ENCODE measurements at places on chromosomes 3 and 15. TPM values are rescaled to one million over a fixed set of nuclear protein-coding genes. Genes with fewer than 3 reads are reported as not detected.

WNT7A gene
- total RNA-seq: not detected

DNA sequence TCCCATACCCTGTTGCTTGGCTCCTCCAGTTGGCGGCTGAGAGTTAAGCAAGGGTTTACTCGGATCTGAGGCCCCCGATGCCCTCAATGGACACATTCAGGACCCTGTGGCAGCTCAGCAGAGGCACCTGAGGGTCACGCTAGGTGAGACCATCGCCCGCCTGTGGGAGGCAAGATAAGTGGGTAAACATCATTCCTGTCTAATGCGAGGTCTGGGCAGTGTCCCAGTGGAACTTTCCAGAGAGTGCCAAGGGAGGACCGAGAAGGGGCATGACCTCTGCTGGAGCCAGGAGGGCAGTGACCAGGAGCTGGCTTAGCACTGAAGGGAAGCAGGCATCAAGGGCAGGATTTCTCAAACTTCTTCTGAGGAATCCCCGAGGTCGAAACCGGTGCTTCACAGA lies 65.4 kb upstream of the SEC61A1 start:
- DNase-seq: no peak

GRCh38 chr3:32630266-32630665 lies 54.7 kb upstream of the CNOT10 start:
- no peak for DNase-seq

DNA sequence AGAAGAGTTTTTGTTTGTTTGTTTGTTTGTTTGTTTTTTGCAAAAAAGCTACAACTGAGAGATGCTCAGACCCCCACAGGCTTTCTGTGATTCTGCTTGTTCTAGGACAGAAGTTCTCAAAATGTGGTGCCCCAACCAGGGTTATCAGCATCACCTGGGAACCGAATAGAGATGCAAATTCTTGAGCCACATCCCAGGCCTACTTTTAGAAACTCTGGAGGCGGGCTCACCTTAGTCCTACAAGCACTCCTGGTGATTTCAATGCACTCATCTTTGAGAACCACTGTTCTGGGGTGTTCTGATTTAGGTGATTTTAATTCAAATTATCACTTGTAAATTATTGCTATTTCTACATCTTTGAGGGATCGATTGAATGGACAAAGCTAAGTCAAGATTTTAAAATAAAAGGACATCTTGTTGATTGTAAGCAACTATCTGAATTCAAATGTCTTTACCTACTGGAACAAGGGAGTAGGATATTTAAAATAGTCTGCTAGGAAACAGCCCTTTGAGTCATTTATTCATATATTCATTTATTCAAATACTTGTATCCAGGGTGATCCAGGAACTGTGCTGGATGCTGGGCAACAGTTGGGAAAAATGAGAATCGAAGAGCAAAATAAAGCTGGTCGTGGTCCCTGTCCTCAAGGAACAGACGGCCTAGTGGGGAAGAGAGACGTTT lies 44.7 kb upstream of the CADPS start:
- DNase-seq: no peak

DNA sequence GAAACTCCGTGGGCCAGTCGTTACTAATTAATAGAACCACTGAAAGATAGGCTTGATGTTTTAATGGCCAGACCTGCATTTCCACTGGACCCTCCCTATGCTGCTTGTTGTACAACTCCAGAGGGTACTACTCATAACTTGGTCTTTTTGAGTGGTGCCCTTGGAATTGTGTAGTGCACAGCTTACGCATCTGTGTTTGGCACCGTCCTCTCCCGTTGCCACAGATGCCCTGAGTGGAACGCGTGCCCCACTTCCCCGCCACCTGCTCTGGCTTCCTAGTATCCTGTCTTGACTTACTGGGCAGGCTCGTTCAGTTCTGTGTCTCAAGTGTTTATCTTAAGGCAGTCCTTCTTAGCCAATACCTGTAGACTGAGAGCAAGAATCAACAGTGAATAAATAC lies 78.7 kb downstream of the USP13 start:
- DNase-seq: no peak

PLSCR1 gene
- total RNA-seq: 48.5 TPM

GRCh38 chr3:40766396-40766795 lies 241.6 kb downstream of the ZNF621 start:
- no peak for DNase-seq

- DNase-seq: no peak
Measured at GRCh38 chr3:116342499-116342898, 102.8 kb downstream of the LSAMP start.

DNAH12 gene
- total RNA-seq: not detected

CPN2 gene
- not detected for total RNA-seq

TGM4 gene
- not detected for total RNA-seq

GRCh38 chr15:48632651-48633050 lies 12.9 kb downstream of the FBN1 start:
- no peak for DNase-seq

DNA sequence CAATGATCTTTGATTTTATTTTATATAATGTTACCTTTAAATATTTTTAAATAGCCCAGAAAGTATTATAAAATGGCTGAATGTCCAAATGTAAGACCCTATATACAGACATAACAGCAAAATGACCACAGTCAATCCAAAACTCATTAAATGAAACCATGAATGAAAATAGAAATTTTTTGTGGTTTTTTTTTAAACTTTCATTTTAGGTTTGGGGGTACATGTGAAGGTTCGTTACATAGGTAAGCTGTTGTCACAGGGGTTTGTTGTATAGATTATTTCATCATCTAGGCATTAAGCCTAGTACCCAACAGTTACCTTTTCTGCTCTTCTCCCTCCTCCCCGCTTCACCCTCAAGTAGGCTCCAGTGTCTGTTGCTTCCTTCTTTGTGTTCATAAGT lies 108.8 kb downstream of the FAIM start:
- no peak for DNase-seq

GRCh38 chr15:70586241-70586640 lies 177.1 kb downstream of the UACA start:
- DNase-seq: no peak

MAGEL2 gene
- total RNA-seq: 4.5 TPM

DNA sequence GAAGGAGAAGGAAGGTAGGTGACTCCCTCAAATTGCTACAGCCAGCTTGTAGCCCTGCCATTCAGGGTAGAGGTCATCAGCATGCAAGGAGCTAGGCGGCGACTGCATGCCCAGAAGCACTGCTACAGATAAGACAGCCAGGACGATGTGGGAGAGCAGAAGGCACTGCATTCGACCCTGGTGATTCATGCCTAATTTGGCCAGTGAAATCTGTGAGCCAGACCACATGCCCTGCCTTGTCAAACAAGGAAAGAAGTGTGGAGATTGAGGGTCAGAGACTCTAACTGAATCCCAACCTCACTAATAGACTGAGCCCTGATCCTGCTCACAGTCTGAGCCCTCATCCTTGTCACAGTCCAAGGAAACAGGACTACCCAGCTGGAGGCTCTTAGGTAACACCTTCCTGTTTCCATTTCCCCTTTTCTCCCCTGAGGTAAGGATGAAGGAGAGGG lies 86.6 kb downstream of the LINGO1 start:
- no peak for DNase-seq

GOLGA6L9 gene
- total RNA-seq: 5.4 TPM

DNA sequence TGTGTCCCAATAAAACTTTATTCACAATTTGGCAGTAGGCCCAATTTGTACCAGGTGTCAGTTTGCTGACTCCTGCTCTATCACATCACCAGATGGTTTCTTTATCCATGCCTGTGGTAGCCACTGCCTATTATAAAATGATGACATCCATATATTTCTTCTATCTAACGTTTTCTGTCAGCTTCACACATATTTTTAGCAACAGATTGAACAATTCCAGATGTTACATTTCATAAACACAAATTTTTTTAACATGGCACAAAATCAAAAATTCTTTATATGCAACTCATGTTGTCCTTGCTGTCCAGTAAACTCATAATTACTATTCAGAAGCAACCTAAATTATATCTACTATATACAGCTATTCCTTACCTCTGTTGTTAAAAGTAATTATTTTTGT lies 1371.6 kb downstream of the NSUN3 start:
- no peak for DNase-seq

DNA sequence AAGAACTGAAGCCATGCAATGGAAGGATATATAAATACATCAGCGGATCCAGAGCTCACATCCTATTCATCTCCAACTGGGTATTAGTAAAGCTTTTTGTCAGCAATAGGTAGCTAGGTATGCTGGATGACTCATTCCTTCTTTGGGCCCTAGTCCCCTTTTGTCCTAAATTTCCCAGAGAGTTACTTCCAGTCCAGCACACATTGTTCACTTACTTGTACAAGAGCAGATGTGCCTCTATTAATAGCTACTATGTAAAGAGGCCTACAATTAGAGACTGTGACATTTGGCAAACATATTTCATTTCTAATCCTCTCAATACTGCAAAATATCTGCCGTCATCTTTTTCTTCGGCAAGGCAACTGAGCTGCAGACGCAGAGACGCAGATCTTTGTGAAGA lies 1.7 kb upstream of the SLC4A7 start:
- DNase-seq: no peak

PRSS50 gene
- total RNA-seq: 0.47 TPM

- peak; percentile 48 for DNase-seq
Measured at GRCh38 chr3:70392227-70392626, 79.8 kb upstream of the MDFIC2 start.

ZNF106 gene
- 64.5 TPM for total RNA-seq

- DNase-seq: no peak
Measured at GRCh38 chr3:169110633-169111032, 552.9 kb downstream of the MECOM start.

ANAPC13 gene
- total RNA-seq: 31.0 TPM

KCNMB3 gene
- total RNA-seq: 2.0 TPM

MYZAP gene
- 0.94 TPM for total RNA-seq

ANKDD1A gene
- 5.7 TPM for total RNA-seq

DNA sequence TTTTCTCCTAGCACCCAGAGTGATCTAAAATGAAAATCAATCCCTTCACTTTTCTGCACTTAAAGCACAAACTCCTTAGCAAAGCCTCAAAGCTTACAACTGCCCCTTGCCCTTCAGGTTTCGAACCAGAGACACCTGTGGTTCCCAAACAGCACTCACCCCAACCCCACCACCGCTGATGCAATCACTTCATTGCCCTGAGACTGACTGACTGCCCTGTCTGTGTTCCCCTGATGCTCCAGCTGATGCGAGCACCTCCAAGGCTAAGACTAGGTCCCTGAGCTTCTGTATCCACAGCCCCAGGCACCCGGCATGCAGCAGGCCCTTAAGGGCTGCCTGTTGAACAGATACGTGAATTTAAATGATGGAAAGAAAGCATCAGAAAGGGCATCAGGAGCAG lies 127.3 kb downstream of the ZNF621 start:
- no peak for DNase-seq

DNA sequence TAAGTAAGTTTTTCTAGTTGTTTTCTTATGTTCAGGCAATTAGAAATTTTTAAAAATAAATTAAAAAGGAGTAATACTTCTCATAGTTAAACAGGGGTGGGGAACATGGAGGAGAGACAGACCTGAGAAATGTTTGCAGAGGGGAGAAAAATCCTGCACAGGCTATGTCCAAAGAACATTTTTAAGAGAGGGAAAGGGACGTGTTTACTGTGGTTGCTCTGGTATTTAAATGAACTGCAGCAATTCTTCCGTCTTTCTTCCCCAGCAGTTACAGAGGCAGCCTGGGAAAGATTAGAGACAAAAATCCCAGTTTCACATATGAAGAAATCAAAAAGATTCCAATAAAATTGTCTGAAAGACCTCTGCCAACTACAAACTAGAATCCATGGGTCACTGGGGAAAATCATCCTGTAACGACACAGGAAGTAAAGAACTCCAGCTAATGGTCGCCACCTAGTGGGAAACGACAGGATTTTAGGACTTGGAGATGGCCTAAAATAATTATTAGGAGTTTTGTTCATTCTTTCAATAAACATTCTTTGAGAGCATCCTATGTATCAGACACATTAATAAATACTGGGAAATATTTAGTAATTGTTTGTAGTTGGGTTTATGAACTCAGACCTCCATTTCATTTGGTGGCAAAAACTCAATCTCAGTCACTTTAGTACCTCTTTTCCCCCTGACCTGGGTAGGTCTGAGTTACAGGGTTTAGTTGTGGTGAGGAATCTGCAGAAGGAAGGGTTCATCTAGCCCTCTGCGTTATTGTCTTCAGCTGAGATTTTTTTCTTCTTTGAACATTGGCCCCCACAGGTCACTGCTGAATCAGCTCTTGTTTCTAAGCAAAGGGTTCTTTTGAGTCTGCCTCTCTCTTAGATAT lies 69.9 kb upstream of the GOLIM4 start:
- no peak for DNase-seq

All from H1 (cell line).